ENCODE measurements at places on chromosomes 3 and 15.

- no peak for DNase-seq
These were observed 149.3 kb upstream of the NSMCE3 start for GRCh38 chr15:29418931-29419330.

DNA sequence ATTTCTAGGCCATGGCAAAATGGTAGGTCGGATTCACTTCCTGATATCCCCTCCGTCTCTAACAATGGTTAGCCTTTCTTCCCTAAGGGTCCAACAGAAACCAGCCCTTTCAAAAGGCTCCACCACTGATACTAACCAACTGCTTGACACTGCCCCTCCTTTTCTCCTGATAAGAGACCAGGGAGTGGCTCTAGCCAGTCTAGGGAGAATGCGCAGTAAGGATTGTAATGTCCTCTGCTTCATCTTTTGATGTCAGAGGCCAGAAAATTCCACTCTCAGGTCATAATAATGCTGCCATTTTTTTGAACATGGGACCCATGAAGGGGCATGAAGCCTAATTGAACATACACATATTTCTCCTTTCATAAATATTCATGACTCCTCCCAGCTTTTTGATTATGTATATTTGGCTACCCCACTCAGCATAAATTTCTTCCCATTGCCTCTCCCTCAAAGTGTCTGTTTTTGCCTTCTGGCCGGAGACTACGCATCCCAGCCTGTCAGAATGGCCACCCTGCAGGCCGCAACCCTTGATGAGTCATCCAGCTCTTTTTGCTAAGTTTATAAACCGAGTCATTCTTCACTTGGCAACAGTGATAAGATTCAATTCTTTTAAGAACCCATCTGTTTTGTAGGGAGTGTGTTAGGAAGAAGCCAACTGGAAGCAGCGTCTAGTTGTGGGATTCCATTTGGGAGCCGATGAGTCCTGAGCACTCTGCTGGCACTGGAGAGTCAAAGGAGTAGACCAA is 189.0 kb upstream of the MCTP2 start:
- no peak for DNase-seq

DNA sequence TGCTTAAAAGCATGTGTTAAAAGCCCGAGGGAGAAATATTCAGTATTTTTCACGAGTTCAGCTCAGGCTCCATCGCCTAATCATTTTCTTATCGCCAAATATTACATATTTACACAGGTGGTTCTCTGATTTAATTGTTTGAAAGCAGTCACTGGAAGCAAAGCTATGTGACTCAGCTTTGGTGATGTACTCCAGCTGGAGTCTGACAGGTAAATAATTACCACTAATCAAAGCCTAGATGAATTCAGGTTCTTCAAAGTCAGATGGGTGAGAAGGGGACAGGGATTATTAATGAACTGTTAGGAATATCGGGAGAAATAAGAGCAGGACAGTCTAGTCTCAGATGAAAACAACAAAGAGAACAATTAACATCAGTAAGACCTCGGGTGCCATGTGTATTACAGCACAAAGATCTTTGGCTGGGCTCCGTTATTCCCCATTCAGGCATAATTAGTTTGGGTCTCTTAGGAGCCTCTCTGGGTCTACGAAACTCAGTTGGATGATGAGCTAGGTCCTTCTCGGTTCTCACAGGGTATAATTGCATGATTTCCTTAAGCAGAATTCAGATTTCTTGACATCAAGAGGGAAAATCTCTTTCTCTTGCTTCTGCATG is 331.7 kb upstream of the ADAMTS9 start:
- DNase-seq, result peak; percentile 10

- DNase-seq, result no peak
These were observed 674.0 kb downstream of the OTOL1 start for GRCh38 chr3:162170581-162170980.
